ENCODE measurements at places on chromosomes 2 and 18.

DNA sequence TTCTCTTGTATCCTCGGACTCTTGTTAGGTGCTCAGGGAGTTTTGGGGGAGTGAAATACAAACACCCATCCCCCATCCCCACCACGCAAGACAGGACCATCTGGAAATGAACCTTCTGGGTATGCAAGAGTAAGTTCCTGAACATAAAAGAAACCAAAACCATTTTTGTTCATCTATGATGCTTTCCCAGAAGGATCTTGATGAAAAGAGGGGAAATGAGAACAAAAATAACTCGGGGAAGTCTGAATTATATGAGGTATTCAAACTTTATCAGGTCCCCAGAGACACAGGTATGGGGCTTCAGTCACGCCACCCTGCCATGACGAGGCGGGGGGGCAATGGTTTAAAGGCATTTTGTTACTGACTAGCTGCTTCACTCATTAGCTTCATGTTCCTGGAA, 68.6 kb upstream of the DNMT3A start:
- no peak for DNase-seq

DNA sequence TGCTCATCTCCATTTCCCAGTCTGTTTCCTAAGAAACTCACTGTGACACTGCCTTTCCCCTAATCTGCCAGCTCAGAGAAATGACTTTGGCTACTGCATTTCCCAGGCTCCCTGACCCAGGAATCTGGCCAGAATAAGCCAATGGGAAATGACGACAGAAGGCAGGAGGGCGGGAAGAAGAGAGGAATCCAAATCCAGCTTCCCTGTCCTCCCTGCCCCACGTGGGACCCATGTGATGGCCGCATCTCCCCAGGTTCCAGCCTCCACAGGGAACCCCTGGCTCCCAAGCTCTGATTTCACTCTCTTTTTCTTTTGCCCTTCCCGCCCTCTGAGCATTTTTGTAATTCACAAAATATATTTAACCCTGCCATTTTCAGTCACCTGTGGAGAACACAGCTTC, 37.8 kb upstream of the RAB12 start:
- no peak for DNase-seq

- DNase-seq, result no peak
Observed at GRCh38 chr18:45312555-45313126, 302.6 kb upstream of the SLC14A2 start.

DNA sequence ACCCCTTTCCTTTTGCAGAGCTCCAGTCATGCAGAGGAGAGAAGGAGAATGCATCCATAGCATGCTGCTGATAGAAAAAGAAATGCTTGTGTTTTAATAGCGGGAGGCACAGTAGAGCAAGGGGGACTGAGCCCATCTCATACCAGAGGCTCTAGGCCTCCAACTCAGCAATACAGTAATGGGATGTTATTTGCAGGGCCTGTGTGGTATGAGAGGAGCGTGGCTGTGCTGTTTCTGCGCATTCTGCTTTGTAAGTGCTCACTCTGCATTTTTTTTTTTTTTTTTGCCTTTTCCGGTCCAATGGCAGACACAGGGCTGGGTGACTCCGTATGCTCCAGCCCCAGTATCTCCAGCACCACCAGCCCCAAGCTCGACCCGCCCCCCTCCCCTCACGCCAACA, 200.0 kb downstream of the GBX2 start:
- DNase-seq, result no peak

GRCh38 chr2:128797937-128798336, 479.3 kb upstream of the HS6ST1 start:
- DNase-seq, result peak; percentile 82

GRCh38 chr2:137383391-137383790, 580.9 kb upstream of the HNMT start:
- DNase-seq, result no peak

GRCh38 chr2:196617430-196617829, 22.1 kb upstream of the CCDC150 start:
- peak; percentile 80 for DNase-seq

- no peak for DNase-seq
Observed at GRCh38 chr2:202508686-202509085, 126.1 kb upstream of the FAM117B start.

DNA sequence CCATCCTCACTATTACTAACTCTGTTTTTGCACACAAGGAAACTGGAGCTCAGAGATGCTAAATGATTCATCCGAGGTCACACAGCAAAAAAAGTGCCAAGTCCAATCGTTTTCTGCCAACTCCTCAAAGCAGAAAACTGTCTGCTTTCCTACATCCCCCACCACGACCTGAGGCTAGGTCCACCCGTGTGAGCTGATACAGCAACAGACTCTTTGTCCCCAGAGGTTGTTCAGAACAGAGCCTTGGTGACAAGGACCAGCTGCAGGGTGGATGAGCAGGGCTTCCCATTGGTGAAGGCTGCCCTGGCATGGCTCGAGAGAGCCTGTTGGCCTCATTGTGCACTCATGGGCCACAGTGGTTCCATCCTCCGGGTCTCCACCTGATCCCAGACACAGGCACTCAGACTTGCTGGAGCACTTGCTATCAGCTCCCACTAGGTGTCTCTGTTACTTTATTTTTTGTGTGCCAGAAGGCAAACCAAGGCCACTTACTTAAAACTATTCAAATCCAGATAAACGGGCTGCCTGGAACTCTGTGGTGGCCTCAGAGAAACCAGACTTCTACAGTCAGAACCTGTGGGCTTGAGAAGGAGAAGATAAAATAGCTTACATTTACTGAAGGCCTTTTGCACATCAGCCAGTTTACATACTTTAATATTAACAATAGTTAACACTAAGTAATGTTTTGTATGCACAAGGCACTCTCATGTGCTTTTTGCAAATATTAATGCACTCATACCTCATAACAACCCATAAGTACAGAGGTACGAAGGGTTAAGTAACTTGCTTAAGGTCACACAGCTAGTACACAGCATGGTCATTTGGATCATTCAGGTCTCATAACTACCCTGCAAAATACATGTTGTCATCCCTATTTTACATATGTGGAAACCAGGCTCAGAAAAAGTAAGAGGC, 62.9 kb upstream of the CTIF start:
- DNase-seq, result peak; percentile 67

- DNase-seq, result no peak
Observed at GRCh38 chr2:122236925-122237324, 481.5 kb downstream of the TSN start.

GRCh38 chr2:23246992-23247683, 137.8 kb upstream of the KLHL29 start:
- no peak for DNase-seq

GRCh38 chr2:42128721-42129486, 40.2 kb upstream of the EML4 start:
- peak; percentile 80 for DNase-seq

GRCh38 chr2:77009307-77009706, 512.9 kb downstream of the LRRTM4 start:
- no peak for DNase-seq

- no peak for DNase-seq
Observed at GRCh38 chr2:98091738-98092137, 4.8 kb downstream of the VWA3B start.

GRCh38 chr2:69241093-69241492, 145.9 kb downstream of the GFPT1 start:
- no peak for DNase-seq

- DNase-seq, result peak; percentile 64
Observed at GRCh38 chr2:239603411-239604356, 202.9 kb upstream of the HDAC4 start.

GRCh38 chr18:72530622-72531021, 13.5 kb downstream of the CBLN2 start:
- peak; percentile 56 for DNase-seq

GRCh38 chr2:105643405-105644173, 101.1 kb upstream of the NCK2 start:
- DNase-seq, result no peak

GRCh38 chr2:144519934-144520731, at the start of gene ZEB2:
ZEB2 (minus strand) TSS chr2:144520119; CDS start chr2:144517350, 2,769 bp downstream.
- no peak for DNase-seq

GRCh38 chr2:109218087-109218791, 89.2 kb downstream of the SH3RF3 start:
- DNase-seq, result peak; percentile 95

DNA sequence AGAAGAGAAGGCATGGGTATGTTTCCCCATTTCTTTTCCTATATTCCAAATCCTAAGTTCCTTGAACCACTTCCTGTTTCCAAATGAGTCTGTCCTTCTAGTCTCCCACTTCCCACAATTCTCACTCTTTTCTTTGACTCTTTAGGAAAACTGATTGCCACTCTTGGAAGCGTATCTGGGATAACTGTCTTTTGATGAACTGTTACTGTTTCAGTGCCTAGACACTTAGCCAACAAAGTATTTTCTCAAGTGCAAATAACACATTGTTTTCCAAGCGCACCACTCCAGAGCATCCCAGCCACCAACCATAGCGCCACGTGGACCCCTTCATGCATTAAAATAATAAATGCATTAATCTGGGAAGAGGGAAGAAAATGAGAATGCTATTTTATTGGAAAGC, 342.8 kb downstream of the MTX2 start:
- no peak for DNase-seq

DNA sequence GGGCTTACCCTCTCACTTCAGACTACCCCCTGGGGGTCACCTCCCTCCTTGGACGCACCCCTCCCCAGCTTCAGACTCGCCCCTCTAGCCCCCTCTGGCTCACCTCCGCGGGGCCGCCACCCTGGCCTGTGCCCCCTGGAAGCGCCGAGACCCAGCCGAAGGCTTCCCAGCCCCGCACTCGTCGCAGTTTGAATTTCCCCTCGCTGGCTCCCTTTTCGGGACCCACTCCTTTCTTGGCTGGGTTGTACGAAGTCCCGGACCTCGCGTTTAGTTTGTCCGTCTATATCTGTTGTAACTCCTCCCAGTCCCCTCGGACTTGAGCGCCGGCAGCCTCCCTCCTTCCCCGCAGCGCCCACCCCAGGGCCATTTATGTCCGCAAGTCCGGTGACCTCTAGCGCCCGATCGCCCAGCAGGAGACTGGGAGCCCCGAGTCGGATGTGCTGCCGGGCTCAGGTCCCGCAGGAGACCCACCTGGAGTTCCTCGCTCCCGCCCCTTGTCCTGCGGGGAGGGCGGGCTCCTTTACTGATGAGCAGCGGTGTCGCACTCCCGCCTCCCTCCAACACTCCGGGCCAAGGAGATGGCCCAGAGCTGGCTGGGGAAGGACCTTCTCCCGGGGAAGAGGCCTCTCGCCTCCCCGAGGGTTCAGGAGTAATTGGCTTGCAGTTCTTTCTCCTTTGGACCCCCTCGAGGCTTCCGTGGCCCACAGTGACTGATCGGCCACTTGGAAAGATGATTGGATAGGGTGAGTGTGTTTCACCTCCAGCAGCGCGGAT, 692 bp upstream of the RAX start:
- DNase-seq, result no peak

- DNase-seq, result no peak
Observed at GRCh38 chr2:11224887-11225286, 69.6 kb downstream of the SLC66A3 start.

- DNase-seq, result no peak
Observed at GRCh38 chr18:13110559-13110958, 108.0 kb upstream of the LDLRAD4 start.

- DNase-seq, result no peak
Observed at GRCh38 chr2:205686056-205686782, 3.9 kb downstream of the NRP2 start.

- DNase-seq, result no peak
Observed at GRCh38 chr2:27795868-27796277, 24.4 kb downstream of the MRPL33 start.

- no peak for DNase-seq
Observed at GRCh38 chr2:114661971-114662939, 219.8 kb downstream of the DPP10 start.

GRCh38 chr2:232611559-232612218, 21.7 kb upstream of the EFHD1 start:
- DNase-seq, result peak; percentile 21

DNA sequence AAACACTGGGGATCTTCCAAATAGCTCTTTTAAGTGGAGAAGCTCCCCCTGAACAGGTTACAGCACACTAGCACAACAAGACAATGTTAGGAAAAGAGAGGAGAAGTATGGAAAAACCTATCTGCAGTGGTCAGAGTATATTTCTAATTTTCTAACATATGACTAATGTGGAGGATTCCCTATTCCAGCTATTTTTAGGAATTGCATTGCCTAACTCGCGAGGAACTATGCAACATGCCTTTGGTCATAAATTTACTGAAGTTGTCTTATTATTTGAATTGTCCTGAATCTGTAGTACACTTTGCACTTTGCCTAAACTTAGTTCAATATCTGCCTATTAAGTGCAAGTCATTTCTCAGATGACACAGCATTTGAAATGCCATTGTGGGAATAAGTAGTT, 381.4 kb downstream of the CCDC85A start:
- no peak for DNase-seq

DNA sequence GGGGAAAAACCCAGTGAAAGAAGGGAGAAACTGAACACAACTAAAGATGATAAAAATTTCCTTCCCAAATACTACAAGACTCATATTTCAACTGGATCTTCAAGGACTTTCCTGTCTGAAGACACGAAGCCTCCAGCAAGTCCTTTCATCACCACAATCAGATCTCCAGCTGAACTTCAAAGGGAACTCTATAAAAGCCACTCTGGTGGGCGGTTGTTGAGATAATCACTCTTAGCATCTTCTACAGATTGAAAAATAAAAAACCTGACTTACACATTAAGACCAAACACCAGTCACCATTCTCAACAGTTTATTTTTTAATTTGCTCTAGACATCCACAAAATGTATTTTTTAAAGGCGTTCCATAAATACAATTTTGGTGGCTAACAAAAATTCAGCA, 4.4 kb downstream of the REV1 start:
- no peak for DNase-seq

DNA sequence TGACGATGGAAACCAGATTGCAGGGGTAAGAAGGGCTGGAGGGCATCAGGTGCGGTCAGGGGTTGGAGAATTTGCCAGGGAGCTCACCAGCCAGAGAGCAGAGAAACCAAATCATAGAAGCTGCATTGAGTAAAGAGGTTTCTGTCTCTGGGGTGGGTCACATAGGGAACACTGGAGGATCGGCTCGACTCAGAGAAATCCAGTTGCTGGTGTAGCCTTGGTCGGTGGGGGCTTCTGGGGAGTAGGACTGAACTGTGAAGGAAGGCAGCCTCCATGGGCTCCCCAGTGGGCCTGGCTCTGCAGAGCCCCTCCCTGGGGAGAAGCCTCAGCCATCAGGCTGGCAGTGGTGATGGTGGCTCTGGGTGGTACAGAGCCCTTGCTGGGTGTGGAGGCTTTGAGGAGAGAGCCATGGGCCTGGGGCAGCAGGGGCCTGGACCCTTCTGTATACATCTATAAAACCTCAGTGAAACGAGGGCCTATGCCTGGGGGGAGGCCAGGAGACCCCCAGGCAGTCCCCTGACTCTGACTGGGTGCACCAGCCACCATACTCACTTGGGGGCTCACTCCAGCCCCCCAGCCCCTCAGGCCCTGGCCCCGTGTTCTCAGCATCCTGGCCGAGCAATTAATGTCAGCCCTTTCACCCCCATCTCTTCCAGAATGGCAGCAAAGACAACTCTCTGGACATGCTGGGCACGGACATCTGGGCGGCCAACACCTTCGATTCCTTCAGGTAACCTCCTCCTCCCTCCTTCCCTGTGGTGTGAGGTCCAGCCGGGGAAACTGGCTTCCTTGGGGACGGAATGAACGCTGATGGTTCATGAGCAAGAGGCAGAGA, 124.5 kb downstream of the CTIF start:
- DNase-seq, result no peak

GRCh38 chr2:62870966-62871365, 165.5 kb downstream of the EHBP1 start:
- DNase-seq, result no peak

- DNase-seq, result no peak
Observed at GRCh38 chr18:30487962-30488361, 554.6 kb downstream of the DSC3 start.

- no peak for DNase-seq
Observed at GRCh38 chr2:225025917-225026571, 16.2 kb downstream of the DOCK10 start.

GRCh38 chr18:55833543-55833942, 245.6 kb upstream of the TCF4 start:
- no peak for DNase-seq
